ENCODE measurements at places on chromosomes 7 and 10.

DNA sequence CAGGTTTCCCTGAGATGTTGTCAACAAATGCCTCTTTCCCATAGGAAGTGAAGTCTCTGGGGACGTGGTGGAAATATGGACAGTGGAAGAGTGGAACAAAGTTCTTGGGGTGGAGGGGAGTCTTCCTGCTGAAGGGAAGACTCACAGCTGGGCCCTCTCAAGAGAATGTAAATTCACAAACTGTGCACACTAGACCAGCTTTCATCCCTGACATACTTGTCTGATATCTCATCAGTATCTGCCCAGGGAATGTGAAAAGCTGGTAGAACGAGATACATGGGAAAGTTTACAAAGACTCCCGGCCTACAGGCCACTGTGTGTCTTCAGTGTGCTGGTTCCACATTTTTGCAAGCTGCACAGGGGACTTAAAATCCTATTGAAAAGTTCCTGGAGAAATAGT is 16.7 kb upstream of the CCDC3 start:
- H3K27me3 ChIP-seq, result no peaks in the 10 kb centered on the region
- no peak overlapping the region for H3K4me3 ChIP-seq
- peak overlapping the region; percentile 8 for H3K27ac ChIP-seq
- peaks cover 26% of the 10 kb centered on the region for H3K4me1 ChIP-seq

GRCh38 chr10:97718178-97718577 is 4.6 kb downstream of the MARVELD1 start:
- H3K27ac ChIP-seq, result no peak overlapping the region
- H3K4me1 ChIP-seq, result peaks cover 13% of the 10 kb centered on the region
- H3K4me3 ChIP-seq, result no peak overlapping the region
- H3K27me3 ChIP-seq, result no peaks in the 10 kb centered on the region
- DNase-seq, result no peak

GRCh38 chr7:78063758-78064157 is 265.2 kb downstream of the PHTF2 start:
- H3K36me3 ChIP-seq, result no peaks in the 10 kb centered on the region
- no peaks in the 10 kb centered on the region for H3K4me1 ChIP-seq
- DNase-seq, result no peak
- no peak overlapping the region for H3K4me3 ChIP-seq
- H3K27ac ChIP-seq, result no peak overlapping the region
- H3K27me3 ChIP-seq, result no peaks in the 10 kb centered on the region

DNA sequence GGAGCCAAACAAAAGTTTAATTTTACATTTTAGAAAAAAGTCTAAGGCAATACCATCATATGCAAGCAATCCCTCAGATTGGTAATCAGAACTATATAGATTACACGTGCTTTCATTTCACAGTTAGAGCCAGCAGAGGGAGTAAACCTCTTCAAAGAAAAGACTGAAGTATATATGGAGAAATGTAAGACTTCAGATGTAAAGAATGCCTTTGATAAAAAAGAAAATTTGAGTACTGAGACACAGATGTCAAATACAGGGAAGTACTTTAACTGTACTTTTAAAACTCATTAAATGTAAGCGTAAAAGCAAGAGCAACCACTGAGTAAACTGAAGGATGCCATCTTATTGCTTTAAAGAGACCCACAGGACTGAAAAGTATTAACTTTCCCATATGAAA is 101.4 kb upstream of the FAM133B start:
- no peak overlapping the region for H3K4me3 ChIP-seq
- H3K27ac ChIP-seq, result peak overlapping the region; percentile 89
- H3K27me3 ChIP-seq, result no peaks in the 10 kb centered on the region
- peaks cover 40% of the 10 kb centered on the region for H3K4me1 ChIP-seq
- no peaks in the 10 kb centered on the region for H3K36me3 ChIP-seq

DNA sequence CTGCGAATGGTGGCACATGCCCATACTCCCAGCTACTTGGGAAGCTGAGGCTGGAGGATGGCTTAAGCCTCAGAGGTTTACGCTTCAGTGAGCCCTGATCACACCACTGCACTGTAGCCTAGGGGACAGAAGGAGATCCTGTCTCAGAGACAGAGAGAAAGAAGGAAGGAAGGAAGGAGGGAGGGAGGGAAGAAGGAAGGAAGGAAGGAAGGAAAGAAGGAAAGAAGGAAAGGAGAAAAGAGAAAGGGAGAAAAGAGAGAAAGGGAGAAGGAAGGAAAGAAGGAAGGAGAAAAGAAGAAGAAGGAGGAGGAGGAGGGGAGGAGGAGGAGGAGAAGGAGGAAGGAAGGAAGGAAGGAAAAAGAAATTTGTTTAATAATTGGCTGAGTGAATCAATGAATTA is 13.0 kb upstream of the SAR1A start:
- no peak overlapping the region for H3K27ac ChIP-seq
- DNase-seq, result no peak

DNA sequence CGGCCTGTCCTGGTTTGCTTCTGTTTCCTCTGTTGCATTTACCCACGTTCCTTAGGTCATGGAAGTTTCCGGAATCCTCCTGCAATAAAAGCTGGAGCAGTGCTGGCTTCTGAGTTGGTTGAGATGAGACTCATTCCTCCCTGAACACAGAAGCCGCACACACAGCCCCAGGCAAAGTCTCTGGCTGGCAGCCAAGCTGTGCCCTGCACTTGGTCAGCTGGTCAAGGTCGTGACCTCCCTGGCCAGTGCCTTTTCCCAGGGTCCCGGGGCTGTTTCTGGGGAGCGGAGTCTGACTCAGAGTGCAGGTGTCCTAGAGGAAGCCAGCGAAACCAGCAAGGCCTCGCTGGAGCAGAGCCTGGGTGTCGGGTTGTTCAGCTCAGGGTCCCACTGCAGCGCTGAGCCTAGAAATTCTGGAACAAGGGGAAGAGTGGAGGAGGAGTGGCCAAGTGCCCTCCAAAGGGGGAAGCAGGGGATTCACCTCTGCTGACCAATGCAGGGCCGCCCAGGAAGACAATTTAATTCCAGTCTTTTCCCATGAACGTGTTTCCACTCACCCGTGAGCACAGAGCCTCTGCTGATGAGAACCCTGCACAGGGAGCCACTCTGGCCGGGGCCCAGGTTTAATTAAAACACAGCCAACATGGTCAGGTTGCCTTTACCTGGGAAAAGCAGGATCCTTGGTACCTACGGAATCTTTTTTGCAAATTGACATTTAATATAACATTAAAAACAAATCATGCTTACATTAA is 245.5 kb upstream of the PPP2R2D start:
- no peak for DNase-seq
- no peak overlapping the region for H3K27ac ChIP-seq
- no peaks in the 10 kb centered on the region for H3K27me3 ChIP-seq
- H3K4me1 ChIP-seq, result no peaks in the 10 kb centered on the region

- H3K4me1 ChIP-seq, result peaks cover 43% of the 10 kb centered on the region
- no peak for DNase-seq
- H3K4me3 ChIP-seq, result no peak overlapping the region
- H3K27ac ChIP-seq, result peak overlapping the region; percentile 95
Observed at GRCh38 chr10:112813866-112814591, 136.0 kb upstream of the TCF7L2 start.

GRCh38 chr7:114789161-114789560 is 132.7 kb upstream of the MDFIC start:
- H3K4me3 ChIP-seq, result no peak overlapping the region
- H3K4me1 ChIP-seq, result no peaks in the 10 kb centered on the region
- H3K27me3 ChIP-seq, result no peaks in the 10 kb centered on the region
- no peak overlapping the region for H3K27ac ChIP-seq

DNA sequence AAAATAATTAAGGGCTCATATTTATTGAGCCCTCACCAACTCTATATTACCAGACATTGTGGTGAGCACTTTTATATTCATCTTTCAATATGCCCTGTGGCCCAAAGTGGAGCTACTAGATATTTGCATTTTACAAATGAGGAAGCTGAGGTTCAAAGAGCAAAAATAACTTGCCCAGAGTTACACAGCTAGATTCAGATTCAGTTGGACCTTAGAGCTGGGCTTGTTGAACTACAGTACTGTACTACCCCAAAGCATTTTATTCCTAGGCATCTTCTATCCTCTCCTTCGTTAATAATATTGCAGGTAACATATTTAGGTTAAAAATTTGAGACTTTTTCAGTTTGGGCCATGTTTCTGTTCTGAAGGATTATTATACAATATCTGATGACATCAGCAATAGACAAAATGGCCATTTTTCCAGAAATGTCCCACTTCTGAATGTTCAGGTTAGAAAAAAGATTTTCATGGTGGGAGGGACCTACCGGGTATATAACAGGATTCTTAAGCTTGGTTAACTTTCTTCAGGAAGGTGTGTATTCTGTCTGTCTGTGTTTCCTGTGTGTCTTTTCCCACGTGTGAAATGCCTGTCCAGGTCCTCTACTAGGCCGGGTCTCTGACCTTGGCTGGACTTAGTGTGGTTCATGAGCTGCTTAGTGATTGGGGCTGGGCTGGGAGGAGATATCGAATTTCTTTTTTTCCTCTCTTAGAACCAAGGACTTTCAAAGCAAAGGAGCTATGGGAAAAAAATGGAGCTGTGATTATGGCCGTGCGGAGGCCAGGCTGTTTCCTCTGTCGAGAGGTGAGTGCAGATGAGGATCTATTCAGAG is 13.6 kb downstream of the PRXL2A start:
- no peak overlapping the region for H3K27ac ChIP-seq
- H3K4me3 ChIP-seq, result no peak overlapping the region
- H3K4me1 ChIP-seq, result peaks cover 5% of the 10 kb centered on the region
- H3K27me3 ChIP-seq, result no peaks in the 10 kb centered on the region
- peaks cover 6% of the 10 kb centered on the region for H3K36me3 ChIP-seq

DNA sequence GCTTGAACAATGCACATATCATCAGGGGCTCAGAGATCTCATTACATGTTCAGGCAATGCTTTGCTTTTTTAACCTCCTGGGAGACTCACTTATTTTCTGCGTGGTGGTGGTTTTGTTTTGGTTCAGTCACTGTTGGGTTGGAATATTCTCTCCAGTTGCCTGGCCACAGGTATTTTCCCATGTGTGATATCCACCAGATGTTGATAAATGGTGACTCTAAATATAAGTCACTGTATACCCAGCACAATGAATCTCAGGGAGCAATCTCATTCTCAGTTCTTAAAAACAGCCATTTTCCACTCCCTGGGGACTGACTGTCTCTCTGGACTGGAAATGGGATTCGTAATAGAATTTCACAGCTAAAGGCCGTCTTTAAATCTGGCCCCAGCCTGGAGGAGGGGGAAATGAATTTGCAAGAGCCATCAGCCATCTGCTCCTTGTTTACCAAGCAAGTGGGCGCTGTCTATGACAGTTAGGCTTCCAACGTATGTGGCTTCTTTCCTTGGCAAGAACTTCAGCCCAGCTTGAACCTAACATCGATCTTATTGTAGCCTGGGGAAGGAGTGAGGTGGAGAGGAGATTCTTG is 1106.2 kb downstream of the NRG3 start:
- H3K27ac ChIP-seq, result no peak overlapping the region
- H3K27me3 ChIP-seq, result no peaks in the 10 kb centered on the region
- H3K4me3 ChIP-seq, result no peak overlapping the region

- no peak overlapping the region for H3K27ac ChIP-seq
- no peak for DNase-seq
- no peaks in the 10 kb centered on the region for H3K36me3 ChIP-seq
Observed at GRCh38 chr7:50664461-50664922, 99.3 kb upstream of the DDC start.

GRCh38 chr10:115818012-115818411 is 455.0 kb downstream of the GFRA1 start:
- H3K4me3 ChIP-seq, result no peak overlapping the region
- H3K27ac ChIP-seq, result no peak overlapping the region
- no peaks in the 10 kb centered on the region for H3K4me1 ChIP-seq
- no peaks in the 10 kb centered on the region for H3K36me3 ChIP-seq
- DNase-seq, result no peak

GRCh38 chr10:99784727-99785441 is 2.4 kb downstream of the ABCC2 start:
- no peak for DNase-seq
- peaks cover 43% of the 10 kb centered on the region for H3K4me1 ChIP-seq
- no peaks in the 10 kb centered on the region for H3K27me3 ChIP-seq
- H3K27ac ChIP-seq, result peak overlapping the region; percentile 87
- peaks cover 10% of the 10 kb centered on the region for H3K36me3 ChIP-seq

- H3K27ac ChIP-seq, result no peak overlapping the region
- no peak for DNase-seq
Observed at GRCh38 chr7:39709768-39710311, 86.5 kb downstream of the RALA start.

GRCh38 chr10:33199731-33200232 is 134.7 kb downstream of the NRP1 start:
- no peak for DNase-seq
- no peak overlapping the region for H3K4me3 ChIP-seq
- peak overlapping the region; percentile 33 for H3K27ac ChIP-seq
- H3K4me1 ChIP-seq, result peaks cover 69% of the 10 kb centered on the region
- H3K27me3 ChIP-seq, result no peaks in the 10 kb centered on the region
- H3K36me3 ChIP-seq, result no peaks in the 10 kb centered on the region

DNA sequence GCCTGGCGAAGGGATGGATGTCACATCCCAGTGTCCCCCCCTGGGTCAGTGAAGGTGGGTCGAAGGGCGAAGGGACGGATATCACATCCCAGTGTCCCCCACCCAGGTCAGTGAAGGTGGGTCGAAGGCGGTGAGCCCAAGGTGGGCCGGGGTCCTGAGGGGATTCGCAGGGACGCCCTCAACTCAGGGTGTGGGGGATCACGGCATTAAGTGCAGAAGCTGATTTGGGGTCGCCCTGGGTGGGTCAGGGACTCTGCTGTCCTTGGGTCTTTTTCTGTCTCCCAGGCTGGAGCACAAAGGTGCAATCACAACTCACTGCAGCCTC is 21.9 kb downstream of the ADAP1 start:
- H3K4me1 ChIP-seq, result no peaks in the 10 kb centered on the region
- no peaks in the 10 kb centered on the region for H3K27me3 ChIP-seq
- DNase-seq, result no peak
- H3K27ac ChIP-seq, result no peak overlapping the region

GRCh38 chr7:37208528-37208927 is 240.1 kb downstream of the ELMO1 start:
- H3K4me1 ChIP-seq, result no peaks in the 10 kb centered on the region
- no peak overlapping the region for H3K4me3 ChIP-seq
- no peaks in the 10 kb centered on the region for H3K27me3 ChIP-seq
- no peak overlapping the region for H3K27ac ChIP-seq

Data from Caco-2 (cell line).